COLO829 (cell line): ENCODE measurements at places on chromosomes 4 and X.

GRCh38 chr4:170662250-170662649 lies 572.5 kb upstream of the AADAT start:
- no peak for DNase-seq

GRCh38 chrX:154486396-154487207 lies at the start of gene UBL4A:
UBL4A (minus strand) TSS chrX:154486615; CDS start chrX:154486584, 31 bp downstream.
- peak; percentile 7 for DNase-seq

DNA sequence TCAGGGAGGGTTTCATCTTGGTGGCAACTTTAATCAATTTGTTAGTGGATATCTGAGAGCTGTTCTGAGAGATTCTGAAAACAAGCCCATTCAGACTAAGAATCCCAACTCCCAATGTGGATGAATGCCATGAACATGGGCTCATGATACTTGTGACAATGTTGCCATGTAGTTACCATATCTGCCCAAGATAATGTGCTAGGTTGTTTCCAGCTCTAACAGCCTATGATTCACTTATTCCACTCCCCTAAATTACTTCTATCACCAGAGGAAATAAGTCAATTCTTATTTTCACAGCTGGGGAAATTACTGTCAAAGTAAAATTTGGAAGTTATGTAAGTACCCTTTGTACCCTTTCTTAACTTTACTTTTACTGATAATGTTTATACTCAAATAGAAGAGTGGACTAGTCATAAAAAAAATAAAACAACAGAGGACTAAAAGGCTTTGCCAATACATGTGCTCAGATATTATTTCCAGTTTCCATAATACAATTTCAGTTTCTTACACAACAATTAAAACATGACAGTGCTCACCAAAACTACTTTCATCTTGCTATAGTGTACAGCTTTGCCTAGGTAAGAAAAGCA lies 1101.7 kb upstream of the INTU start:
- DNase-seq, result no peak

DNA sequence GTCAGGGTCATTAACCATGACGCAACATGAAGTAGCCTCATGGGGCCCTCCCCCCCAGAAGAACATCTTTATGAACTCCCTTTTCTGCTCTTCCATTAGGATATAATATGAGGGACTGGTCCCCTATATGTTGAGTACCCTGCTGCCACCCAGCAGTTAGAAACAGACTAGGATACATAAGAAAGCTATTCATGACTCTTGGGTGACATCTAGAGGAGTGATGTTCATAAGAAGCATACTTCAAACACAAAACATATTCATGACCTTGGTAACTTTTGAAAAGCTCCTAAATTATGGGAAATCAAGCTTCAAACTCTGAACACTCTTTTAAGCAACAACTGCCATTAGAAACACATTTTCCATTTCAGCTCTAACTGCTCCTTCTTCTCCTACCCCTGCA lies 155.2 kb upstream of the SPIN4 start:
- DNase-seq, result peak; percentile 6

- DNase-seq, result no peak
Measured at GRCh38 chr4:81460834-81461233, 10.9 kb downstream of the RASGEF1B start.

DNA sequence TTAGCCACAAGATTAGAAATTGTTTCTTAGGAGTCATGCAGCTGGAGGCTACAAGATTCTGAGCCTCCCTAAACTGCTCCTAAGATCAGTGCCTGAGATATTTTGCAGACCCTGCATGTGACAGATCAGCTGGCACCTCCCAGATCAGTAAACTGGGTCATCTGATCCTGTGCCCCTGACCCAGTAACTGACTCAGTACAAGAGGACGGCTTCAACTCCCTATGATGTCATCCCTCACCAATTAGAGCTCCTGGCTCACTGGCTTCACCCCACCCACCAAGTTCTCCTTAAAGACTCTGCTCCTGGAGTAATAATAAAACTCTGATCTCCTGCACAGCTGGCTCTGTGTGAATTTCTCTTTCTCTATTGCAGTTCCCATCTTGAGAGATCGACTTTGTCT lies 45.4 kb upstream of the PNPLA4 start:
- DNase-seq, result no peak

DNA sequence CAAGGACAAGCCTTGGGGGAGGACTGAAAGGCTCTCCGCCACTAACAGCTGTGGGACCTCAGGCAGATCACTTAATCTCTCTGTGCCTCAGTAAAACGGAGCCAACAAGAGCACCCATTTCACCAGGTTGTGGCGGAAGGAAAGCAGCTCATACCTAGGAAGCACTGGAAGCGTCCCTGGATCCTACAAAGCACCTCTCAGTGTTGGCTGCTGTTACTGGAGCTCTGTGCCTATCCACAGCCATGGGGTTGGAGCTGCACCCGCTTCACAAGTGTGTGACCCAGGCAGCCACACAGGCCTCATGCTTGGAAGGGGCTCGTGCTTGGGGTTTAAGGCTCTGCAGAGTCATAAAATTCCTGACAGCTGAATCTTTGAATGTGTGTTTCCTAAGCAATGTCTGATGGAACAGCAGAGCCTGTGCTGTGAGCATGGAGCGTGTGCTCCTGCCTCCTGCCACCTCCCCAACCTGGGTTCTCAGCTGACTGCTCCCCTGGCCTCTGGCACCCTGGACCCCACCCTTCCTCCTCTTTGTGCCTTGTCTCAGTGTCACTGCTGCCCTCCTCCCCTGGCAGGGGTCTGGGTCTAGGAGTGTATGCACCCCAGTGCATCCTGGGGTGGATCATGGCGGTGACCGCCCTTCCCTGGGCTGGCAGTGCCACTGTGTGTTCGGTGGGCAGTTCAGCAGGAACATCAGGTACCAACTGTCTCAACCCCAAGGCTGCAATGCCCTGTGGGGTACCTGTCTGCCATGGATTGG lies 14.4 kb upstream of the MAN2B2 start:
- no peak for DNase-seq

GRCh38 chrX:126985981-126986380 lies 166.5 kb downstream of the PRR32 start:
- DNase-seq, result no peak

DNA sequence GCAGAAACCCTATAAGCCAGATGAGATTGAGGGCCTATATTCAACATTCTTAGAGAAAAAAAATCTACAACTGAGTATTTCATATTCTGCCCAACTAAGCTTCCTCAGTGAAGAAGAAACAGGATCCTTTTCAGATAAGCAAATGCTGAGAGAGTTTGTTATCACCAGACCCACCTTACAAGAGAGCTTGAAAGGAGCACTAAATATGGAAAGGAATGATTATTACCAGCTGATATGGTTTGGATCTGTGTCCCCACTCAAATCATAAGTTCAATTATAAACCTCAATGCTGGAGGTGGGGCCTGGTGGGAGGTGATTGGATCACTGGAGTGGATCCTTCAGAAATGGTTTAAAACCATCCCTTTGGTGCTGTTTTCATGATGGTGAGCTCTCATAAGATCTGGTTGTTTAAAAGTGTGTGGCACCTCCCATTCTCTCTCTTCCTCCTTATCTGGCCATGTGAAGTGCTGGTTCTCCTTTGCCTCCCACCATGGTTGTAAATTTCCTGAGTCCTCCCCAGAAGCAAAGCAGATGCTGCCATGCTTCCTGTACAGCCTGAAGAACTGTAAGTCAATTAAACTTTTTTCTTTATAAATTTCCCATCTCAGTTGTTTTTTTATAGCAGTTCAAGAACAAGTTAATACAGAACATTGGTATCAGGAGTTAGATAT lies 144.2 kb downstream of the MSN start:
- no peak for DNase-seq

DNA sequence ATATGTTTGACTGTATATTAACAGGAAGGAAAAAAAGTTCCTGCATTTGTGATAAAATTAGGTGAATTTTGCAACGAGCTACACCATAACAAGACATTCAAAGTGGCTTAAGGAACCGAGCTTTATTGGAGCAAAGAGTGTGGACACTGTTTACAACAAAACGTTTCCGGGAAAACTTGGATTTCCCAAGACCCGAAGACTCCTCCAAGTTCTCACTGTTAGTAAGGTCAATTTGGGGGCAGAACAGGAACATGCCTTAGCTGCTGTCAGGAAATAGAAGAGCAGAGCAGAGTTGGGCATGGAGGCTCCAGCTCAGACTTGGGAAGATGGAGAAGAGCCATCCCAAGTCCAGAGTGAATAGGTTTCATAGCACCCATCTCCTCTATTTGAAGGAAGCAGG lies 16.5 kb downstream of the ADH6 start:
- DNase-seq, result no peak

DNA sequence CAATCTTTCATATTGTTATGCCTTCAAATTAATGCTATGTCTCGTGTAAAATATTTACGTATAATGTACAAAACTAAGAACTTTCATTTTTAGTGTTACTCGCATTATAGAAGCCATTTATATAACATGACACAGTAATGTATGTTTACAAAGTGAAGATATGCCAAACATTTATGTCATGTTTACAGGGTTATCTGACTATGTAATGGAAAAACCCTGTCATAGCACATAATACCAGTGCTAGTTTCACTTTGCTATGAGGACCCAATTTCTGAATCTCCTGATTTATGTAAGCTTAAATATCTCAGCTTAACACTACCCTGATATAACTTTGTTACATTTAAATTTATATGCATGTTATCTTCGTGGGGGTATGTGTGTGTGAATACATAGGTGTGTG lies 233.1 kb downstream of the FAT4 start:
- DNase-seq, result no peak

DNA sequence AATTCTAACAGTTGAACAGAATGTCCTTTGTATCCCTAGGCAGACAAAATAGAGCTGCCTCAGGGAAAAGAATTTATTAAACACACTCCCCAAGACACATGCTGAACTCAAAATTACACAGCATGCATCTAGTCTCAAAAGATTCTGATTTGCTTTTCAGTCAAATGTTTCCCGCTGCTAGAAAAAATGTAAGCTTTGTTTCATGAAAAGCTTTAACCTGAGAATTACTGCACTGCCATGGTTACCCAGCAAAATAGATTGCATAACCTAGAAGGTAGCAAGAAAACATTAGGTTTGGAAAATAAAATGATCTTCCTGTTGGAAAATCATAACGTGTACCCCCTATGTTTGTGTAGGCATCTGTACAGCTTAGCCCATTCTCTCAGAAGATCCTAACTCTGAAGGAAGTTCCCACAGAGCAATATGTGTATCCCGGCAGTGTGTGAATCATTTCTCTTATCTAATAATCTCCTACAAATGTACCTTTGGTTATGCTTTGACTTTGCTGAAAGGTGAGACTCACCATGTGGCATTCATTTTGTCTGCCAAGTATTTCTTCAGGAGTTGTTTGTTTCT lies 646.9 kb downstream of the STPG2 start:
- DNase-seq, result no peak

DNA sequence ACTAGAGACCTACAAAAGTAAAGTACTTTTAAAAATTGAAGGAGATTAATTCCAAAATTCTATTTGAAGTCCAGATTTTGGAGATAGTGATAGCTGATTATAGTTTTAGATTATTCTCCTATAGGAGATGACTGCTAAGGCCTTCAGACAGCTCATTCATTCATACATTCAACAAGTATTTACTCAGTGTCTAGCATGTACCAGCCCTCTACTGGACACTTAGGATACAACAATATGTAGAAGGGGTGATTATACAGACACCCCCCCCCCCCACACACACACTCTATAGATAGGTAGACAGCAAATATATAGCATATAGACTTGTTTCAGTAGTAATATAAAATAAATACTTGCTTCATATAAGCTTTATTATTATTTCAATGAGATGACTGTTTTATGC lies 60.4 kb upstream of the TAF9B start:
- peak; percentile 7 for DNase-seq

DNA sequence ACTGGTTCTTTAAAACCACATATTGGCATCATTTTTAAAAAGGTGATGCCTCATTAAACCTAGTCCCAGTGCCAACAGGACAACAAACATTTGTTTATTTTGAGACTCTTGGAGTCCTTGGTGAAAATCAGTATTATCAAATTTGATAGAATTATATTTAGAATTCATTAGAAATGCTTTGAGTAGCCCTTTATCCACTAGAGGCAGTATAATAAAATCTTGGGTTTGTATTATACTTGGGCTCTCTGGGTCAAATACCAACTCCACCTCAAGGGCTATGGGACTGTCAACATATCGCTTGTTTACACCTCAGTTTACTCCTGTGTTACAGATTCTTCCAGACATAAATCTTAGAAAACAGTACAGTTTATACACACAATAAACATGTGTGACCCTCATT lies 335.7 kb upstream of the FSTL5 start:
- no peak for DNase-seq

GRCh38 chr4:186132577-186133242 lies 28.2 kb downstream of the FAM149A start:
- no peak for DNase-seq

GRCh38 chrX:135951291-135951690 lies 22.5 kb downstream of the MMGT1 start:
- no peak for DNase-seq

- DNase-seq, result no peak
Measured at GRCh38 chr4:80419946-80420345, 84.4 kb downstream of the CFAP299 start.

- no peak for DNase-seq
Measured at GRCh38 chr4:138449938-138450337, 207.8 kb upstream of the SLC7A11 start.

GRCh38 chr4:123466080-123466785 lies 69.6 kb downstream of the SPRY1 start:
- DNase-seq, result no peak

DNA sequence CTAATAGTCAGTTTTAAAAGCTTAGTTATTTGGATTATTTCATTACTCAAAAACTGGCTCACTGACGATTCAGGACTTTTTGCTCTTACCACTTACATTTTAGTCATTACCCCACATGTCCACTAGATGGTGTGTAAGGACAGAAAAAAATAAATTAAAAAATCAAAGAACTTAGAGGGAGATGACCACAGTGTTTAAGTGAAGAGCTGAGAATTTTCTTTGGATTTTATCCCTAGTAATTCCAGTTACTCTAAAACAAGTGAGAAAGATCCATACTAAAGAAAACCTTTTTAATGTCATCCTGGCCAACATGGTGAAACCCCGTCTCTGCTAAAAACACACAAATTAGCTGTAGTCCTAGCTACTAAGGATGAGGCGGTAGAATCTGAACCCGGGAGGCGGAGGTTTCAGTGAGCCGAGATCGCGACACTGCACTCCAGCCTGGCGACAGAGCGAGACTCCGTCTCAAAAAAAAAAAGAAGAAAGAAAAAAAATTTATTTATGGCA lies 26.4 kb upstream of the TMPRSS11B start:
- peak; percentile 58 for DNase-seq

DNA sequence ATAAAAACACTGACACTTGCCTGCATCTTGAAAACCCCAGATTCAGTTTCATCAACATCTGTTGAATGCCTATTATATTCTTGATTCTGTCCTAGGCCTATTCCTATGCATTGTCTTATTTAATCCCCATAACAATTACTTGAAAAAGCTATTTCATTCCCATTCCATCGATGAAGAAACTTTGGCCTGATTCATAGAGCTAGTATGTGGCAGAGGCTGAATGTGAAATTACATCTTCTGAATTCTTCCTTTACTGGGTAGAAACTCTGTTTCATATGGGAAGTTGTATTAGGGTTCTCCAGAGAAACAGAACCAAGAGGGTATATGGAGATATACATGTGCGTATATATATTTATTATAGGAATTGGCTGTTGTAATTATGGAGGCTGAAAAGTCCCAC lies 35.0 kb upstream of the SLC4A4 start:
- no peak for DNase-seq

GRCh38 chr4:121510341-121510874 lies 129.6 kb upstream of the QRFPR start:
- DNase-seq, result no peak
